COLO829 (cell line): ENCODE measurements at places on chromosomes 7 and 10.

- peak; percentile 71 for DNase-seq
These were observed 334.4 kb downstream of the SUGCT start for GRCh38 chr7:40468891-40469864.

- DNase-seq: no peak
These were observed 10.7 kb downstream of the NODAL start for GRCh38 chr10:70430493-70431445.

- no peak for DNase-seq
These were observed 309.3 kb downstream of the TCERG1L start for GRCh38 chr10:131002031-131002861.

GRCh38 chr7:116235380-116235779, 25.0 kb downstream of the TES start:
- DNase-seq: no peak

- DNase-seq: no peak
These were observed 162.1 kb upstream of the FOXK1 start for GRCh38 chr7:4519819-4520520.

DNA sequence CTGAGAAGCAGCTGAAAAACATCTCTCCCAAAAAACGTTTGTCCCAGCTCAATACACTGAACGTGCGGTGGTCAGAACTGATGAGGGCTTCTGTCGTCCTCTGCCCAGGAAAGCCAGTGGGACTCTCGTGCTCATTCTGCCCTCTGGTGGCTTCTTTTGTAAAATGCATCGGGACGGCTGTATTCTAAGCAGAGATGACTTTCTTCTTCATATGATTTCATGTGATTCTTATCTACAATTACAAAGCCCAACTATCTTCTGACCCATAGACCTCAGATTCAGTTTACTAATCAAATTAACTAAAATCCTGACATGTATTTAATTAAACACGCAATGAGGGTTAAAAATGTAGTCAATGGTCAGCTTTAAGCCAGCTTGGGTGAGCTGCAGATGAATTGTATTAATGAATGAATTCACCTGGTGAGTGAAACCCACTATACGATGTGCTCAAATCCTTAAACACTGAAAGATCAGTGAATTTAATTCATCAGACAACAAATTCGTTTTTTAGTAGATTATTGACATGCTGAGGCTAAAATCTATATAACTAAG, 117.6 kb upstream of the FAM204A start:
- DNase-seq: peak; percentile 49

GRCh38 chr10:44724415-44725174, 186.5 kb upstream of the TMEM72 start:
- DNase-seq: no peak

DNA sequence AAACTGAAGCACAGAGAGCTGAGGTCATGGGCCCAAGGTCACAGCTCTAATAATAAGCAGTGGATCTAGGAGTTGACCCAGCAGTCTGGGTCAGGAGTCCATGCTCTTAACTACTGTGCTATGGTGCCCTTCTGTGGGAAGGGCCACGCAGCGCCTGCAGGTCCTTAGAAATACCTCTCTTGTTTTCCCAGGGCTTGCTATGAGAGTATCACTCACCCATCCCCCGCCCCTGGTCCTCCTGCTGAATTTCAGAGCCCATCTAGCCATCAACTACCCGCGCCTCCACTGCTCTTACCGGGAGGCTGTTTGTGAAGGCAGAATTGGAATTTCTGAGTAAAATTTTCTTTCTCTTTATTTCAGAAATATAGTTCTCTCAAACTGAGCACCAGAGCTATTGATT, 27.3 kb upstream of the CRHR2 start:
- DNase-seq: no peak
